ENCODE measurements at places on chromosomes 16 and 17. TPM values are rescaled to one million over a fixed set of nuclear protein-coding genes. Genes with fewer than 3 reads are reported as not detected.
A peak's percentile ranks its signal among the peaks of the same experiment; 100 is the strongest.

The GP2 gene
- 8.7 TPM for total RNA-seq

The TMEM98 gene
- 87.1 TPM for total RNA-seq

The CCDC78 gene
- total RNA-seq = 0.92 TPM

The SMIM36 gene
- total RNA-seq = not detected

The BIRC5 gene
- 4.2 TPM for total RNA-seq

The KRTAP1-5 gene
- not detected for total RNA-seq

The CD300H gene
- total RNA-seq = not detected

DNA sequence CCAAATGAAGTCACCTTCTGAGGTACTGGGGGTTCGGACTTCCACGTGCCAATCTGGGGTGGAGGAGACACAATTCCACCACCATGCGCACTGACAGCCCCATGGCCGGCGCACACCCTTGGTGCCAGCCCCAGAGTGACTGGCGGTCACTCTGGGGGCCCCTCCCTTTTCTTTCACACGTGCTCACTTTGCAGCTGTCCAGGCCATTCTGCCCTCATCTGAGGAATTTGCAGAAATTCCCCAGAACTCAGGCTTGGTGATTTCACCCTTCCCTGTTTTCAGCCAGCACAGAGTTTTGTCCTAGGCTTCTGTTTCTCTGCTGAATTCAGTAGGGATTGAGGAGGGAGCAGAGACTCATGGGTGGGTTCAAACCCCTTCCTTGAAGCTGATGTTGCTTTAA is 54.8 kb downstream of the CDRT4 start:
- DNase-seq = no peak

DNA sequence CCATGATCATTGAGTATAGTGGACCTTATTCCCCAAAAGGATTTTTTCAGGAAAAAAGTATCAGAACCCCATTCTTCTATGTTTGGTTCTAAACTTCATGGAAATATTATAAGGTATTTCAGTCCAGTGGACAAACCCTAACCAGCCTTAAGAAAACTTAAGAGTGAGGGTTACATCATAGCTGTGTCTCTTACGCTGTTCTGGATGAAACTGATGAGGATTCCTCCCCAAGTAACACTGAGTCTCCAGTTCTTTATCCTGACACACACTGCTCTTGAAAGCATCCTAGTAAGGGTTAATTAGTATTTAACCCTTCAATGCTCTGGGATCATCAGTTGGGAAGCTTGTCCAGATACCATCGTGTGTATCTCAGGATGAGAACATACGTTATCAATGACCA is 5.0 kb downstream of the LYRM1 start:
- no peak for DNase-seq

- DNase-seq = no peak
These were observed 493.7 kb upstream of the ERCC4 start for GRCh38 chr16:13426269-13426668.

DNA sequence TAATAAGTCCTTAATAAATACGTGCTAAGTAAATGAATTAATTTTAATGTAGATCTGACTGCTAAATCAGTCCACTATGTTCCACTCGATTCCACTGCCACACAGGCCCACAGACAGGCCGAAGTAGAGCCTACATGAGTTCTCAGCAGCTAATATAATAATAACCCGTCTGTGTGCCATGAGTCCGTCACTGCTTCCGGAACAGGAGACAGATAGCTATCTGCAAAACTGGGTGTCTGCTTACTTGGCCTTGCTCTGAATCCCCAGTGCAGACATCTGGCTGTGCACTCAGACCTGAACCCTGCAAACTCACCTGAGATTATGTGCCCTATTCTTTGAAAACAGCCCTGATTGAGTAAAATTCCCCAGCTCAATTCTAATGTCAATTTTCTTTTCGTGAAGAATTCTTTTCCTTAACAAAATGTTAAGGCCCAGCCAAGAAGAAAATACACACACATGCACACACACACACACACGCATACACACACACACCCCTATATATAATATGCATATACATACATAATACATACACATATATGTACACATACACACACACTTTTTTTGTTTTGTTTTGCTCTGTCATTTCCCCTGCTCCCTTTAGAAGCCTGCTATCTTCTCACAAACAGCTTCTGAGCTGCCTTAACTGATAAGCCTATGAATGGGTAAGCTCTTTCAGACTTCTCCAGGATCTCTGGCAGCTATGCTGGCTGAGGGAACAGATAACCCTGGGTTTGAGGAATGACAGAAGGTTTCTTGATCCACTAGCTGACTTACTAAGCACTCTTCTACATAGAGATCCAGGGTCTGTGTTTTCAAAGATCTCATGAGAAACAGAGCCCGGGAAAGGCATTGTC is 39.8 kb upstream of the TOM1L1 start:
- no peak for DNase-seq

- DNase-seq = no peak
These were observed at the start of gene ACE for GRCh38 chr17:63476854-63477479. ACE (plus strand) TSS chr17:63477061; CDS start chr17:63477095, 34 bp downstream.

GRCh38 chr17:72754513-72754912 is 338.0 kb downstream of the SLC39A11 start:
- no peak for DNase-seq

GRCh38 chr17:38709864-38710603 is 5.0 kb downstream of the MLLT6 start:
- no peak for DNase-seq

- no peak for DNase-seq
These were observed 18.7 kb downstream of the UTS2R start for GRCh38 chr17:82390015-82390859.

GRCh38 chr17:64001763-64002529 is 3.8 kb downstream of the PRR29 start:
- DNase-seq = no peak

- DNase-seq = no peak
These were observed at the start of gene LGALS9 for GRCh38 chr17:27630607-27631410. LGALS9 (plus strand) TSS chr17:27631188; CDS start chr17:27631266, 78 bp downstream.

DNA sequence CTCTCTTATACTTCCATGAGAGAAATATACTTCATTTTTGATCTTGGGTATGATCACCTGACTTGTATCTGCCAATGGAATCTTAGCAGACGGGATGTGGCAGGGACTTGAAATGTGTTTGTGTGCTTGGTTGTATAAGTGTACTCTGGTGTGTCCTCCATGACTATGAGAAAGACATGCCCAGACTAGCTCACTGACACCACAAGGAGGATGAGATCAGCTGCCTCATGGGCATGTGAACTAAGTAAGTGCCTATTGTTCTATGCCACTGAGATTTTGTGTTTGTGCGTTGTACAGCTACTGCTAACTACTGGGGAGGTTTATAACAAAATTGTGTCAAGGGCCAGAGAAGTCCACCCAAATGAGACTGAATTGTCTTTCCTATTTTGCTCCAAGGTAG is 402.2 kb upstream of the SALL1 start:
- DNase-seq = no peak

DNA sequence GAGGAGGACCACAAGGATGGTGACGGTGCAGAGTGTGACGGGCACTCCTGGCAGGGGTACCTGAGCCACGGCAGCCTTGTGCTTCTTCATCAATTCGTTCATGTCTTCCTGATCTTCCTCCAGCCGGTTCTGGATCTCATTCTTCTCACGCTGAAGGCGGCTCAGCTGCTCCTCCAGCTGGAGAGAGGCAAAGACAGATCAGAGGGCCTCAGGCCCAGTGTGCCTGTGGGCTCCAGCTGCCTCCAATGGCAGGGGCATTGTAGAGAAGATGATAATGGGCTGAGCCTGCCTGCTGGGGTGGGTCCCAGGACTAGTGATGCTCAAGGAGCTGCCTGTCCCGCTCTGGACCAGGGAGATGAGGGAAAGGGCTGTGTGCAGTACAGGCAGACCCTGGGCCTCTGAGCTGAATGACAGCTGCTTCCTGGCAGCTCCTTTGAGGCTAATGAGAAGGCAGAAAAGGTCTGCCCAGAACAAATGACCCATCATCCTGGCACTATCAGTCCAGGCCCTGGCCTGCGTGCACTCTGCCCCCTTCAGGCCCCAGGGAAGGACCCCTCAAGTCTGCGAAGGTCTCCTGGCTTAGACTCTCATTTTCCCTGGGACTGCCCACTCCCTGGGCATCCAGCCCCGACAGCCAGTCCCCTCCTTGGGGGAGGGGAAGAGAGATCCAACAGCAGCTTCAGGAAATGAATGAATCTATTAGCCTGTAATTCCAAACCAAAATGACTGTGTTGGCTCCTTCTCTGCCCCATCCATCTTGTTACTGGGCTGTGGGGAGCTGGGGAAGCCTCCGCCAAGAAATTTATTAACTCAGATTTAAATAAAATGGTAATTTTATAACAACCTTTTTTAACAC is 48.0 kb downstream of the PIPOX start:
- no peak for DNase-seq

DNA sequence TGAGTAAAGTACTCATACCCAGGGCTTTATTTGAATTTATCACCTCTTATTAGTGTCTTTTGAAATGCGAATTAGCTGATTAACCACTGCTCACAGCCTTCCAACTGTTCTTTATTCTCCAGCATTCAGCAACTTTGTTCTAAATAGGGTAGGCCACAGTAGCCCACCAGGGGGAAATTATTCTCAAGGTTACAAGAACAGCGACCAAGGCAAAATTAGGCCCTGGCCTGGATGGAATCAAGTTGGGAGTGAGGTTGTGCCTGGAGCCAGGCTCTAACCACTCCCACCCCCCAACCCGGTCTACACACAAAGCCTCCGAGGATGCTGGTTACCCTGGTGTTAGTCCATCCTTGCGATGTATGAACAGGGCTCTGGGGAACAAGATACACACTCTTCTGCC is 245.5 kb downstream of the STX8 start:
- no peak for DNase-seq

DNA sequence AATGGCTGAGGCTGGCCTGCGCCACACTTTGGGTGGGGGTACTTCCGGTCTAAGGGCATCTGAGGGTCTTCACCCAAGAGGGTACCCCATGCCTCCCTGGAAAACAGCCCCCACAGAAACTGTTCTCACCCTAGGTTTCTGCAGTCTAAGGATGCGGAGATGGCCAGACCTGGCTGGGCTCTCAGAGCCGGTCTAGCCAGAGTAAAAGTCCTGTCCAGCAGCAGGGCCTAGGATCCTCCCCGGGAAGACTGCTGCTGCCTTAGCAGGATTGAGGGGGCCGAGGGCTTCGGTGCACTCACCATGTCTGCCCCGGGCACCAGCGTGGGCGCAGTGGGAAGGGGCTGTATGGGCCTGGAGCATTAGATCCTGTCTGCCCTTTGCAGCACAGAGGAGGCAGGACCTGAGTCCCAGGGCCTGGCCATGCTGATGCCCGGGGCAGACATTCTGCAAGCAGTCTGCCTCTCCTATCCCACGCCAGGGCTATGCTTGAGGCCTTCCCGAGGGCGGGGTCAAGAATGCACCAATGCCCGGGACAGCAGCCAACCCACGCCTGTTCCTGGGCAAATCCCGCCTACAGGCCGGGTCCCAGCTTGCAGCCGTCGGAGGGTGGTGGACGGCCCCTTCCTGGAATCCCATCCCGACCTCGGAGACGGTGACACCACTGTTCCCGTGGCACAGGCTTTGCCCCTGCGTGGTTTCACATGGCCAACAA is 54.7 kb downstream of the CBFA2T3 start:
- peak; percentile 22 for DNase-seq

DNA sequence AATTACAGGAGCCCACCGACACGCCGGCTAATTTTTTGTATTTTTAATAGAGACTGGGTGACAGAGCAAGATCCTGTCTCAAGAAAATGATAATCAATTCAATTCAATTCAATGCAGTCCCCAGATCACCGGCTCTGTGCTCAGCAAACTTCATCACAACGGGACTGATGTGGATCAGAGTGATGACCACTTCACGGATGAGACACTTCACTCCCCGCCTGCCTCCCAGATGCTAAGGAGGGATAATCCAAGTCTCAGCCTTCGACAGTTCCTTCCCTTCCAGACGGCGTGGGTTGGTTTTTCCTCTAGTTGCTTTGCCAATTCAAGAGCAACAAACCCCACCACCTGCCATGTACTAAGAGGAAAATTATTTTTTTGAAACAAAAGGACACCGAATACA is 93.8 kb downstream of the ZDHHC7 start:
- DNase-seq = no peak

DNA sequence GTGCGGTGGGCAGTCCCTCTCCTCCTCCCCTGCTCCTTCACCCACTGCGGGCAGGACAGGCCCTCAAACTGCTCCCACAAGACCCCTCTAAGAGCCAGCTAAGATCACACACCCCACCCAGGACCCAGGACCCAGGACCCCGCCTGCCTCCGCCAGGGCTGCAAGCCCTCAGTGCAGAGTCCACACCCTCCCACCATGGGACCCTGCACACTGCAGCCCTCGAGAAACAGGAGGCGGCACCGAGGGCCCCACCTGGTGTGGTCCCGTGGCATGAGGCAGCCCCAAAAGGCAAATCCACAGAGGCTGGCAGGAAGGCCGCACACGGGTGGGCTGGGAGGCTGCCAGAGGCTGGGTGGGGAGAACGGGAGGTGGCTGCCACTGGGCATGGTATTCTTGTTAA is 94.7 kb downstream of the ENGASE start:
- no peak for DNase-seq

DNA sequence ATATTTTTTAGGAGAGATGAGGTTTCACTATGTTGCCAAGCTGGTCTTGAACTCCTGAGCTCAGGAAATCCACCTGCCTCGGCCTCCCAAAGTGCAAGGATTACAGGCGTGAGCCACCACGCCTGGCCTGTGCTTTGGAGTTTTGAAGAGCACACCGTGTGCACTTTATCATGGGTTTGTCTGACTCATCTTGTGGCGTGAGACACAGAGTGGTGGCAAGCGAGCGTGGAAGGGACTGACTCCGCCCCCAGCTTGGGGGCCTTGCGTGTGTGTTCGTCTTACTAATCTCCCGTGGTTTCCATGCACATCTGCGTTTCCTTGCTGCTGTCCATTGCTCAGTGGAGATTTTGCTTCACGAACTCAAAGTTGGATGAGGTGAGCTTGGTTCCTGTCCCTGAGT is 22.9 kb downstream of the CRAMP1 start:
- no peak for DNase-seq

DNA sequence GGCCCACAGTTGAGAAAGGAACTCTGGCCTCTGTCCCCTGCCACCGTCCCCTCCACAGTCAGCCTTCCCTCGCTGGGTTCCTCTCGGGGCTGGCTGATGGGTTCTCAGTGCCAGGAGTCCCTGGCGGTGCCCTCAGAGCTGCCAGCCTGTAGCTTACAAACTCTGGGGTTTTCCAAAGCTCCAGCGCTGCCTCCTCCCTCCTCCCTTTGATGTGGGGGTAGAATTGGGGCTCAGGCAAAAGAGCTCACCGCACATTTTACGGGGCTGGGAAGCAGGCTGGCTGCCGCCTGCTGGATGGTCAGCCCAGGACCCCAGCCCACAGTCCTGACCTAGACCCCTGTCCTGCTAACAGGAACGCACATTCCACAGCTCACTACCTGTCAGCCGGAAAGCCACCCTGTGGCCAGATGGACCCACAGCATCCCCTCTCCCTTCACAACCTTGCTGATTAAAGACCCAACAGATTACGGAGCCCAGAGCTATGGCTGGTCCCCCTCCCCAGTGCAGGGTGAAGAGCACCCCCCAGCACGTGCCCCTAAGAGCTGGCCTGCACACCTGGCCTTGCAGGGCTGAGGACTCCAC is 6.0 kb downstream of the VASN start:
- DNase-seq = no peak
